Endothelial cell of umbilical vein (primary cell): ENCODE measurements at places on chromosomes 5 and 9. TPM values are rescaled to one million over a fixed set of nuclear protein-coding genes. Genes with fewer than 3 reads are reported as not detected.

DNA sequence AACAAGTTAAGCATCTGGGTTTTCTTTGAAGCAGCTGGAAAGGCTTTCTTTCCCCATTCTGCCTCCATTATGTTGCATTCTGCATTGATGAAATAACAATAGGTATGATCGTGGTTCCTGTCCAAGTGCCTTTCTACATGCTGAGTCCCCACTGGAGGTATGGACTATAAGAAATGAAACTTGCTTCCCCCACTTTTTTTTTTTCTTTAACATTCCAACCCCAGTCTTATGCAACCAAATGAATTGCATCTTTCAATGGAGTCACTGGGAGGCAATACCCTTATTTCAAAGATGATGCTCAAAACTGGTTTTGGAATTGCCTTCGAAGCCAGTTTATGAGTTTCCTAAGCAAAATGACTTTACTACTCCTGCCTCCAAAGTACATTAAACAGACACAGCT lies 58.9 kb downstream of the ARSB start:
- no peak for DNase-seq

Gene NTRK2
- 0.01 TPM in 1 of 2 replicates, not detected in the other for polyA plus RNA-seq

GRCh38 chr9:120985819-120986222 lies 59.2 kb upstream of the TRAF1 start:
- DNase-seq, result peak; percentile 84

- DNase-seq, result no peak
These were observed 363.9 kb downstream of the AGTPBP1 start for GRCh38 chr9:85377731-85378289.

GRCh38 chr9:134275375-134275774 lies 50.9 kb upstream of the RXRA start:
- no peak for DNase-seq

- no peak for DNase-seq
These were observed 18.7 kb upstream of the ZNF608 start for GRCh38 chr5:124764992-124765611.

DNA sequence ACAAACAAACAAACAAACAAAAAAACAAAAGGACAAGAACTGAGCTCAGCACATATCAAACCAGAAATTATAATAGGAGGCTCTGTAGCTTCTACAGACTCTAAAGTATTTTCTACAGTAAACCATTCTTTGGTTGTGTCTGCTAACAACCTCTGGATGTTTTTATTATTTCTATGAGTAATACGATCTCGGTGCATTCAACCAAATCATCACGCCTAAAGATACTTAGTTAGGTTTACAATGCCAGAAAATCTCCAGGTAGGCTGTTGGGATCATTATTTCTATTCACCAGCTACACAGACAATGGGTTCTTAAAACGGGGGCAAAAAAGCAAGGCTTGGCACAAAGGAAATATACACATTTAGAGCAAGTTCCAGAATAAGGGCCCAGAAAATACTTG lies 41.6 kb upstream of the ALDOB start:
- no peak for DNase-seq

Gene PCDHGA9
- polyA plus RNA-seq, result 1.1 and 1.2 TPM in 2 replicates

GRCh38 chr5:143890487-143890886 lies 78.5 kb downstream of the HMHB1 start:
- DNase-seq, result peak; percentile 24

- no peak for DNase-seq
These were observed 151.7 kb upstream of the MPDZ start for GRCh38 chr9:13431222-13431536.

GRCh38 chr5:34806532-34806931 lies 32.4 kb upstream of the TTC23L start:
- DNase-seq, result no peak

DNA sequence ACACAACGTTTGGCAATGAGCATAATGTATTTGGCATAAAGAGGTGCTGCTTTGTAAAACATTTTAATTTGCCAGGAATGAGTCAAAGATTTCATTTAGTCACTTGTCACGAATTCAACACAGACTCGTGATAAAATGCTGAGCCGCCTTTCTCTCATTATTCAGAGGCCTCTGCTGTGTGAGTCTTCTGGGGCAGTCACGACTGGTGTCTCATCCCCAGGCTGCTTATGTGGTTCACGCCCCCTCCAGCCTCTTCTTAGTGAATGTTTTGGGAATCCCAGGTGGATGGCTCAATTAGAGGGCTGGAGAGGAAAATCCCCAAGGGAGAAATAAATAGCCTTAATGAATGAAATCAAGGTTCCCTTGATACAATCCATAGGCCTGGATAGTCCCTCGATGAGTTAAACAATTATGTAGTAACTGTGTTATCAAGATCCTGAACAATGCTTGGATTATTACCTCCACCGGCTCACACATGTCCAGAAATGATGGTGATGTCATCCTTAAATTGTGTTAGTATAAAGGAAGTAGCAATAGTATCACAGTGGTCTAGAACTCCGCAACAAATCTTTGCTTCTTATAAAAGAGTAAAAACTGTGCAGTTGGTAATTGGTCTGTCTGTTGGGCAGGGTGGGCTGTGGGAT lies 192.1 kb upstream of the ADAMTS16 start:
- no peak for DNase-seq

GRCh38 chr5:107472620-107473064 lies 198.1 kb downstream of the EFNA5 start:
- DNase-seq, result no peak

Gene GLRA1
- not detected in 2 replicates for polyA plus RNA-seq

DNA sequence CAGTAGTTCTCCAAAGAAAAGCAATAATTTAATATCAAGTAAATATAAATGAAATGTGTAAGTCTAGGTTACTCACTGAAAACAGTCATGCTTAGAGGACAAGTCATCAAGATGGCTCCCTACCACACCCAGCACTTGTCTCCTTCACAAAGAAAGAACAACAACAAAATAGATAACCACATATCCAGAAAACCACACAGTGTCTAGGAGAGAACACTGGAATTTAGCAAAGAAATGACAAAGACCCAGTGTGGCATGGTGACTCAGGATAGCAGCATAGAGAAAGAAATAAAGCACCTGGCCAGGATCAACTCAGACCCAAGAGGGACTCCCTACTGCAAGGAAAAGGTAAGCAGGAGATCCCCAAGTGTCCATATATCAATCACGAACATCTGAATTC lies 356.2 kb downstream of the TMEM161B start:
- no peak for DNase-seq

Gene NTNG2
- polyA plus RNA-seq, result 0.08 and 0.11 TPM in 2 replicates

DNA sequence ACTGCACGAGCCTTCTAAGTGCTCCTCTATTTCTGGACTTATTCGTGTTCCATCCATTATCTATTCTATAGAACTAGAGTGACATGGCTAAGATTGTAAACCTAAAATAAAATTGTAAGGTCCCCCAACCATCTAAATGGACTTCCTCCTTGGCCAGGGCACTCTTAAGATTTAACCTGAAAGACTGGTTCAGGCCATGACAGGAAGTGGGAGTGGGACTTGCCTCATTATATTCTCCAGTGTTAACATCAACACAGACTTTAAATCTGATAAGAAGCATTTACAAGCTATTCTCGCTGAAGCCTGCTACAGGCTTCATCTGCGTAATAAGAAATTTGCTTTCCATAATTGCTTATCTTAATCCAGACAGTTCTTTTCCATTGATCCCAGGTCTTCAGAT lies 117.0 kb downstream of the SSBP2 start:
- no peak for DNase-seq

GRCh38 chr9:93501406-93501805 lies 48.0 kb upstream of the FAM120AOS start:
- peak; percentile 58 for DNase-seq

DNA sequence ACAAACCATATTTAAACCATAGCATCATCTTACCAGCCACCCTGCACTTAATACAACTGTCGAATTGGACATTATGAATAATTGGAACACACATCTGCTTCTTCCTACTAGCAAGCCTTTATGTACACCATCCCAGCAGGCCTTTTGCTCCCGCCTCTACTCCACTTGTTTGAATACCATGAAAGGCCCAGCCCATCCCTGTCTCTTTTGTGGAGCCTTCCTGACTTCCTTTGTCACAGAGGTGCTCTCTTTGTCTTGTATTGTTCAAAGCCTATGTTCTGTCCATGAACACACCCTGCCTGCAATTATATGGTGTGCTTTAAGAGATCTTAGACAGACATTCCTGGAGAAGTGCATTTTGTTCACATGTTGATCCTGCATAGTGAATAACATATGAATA lies 465.7 kb downstream of the DIRAS2 start:
- DNase-seq, result no peak

DNA sequence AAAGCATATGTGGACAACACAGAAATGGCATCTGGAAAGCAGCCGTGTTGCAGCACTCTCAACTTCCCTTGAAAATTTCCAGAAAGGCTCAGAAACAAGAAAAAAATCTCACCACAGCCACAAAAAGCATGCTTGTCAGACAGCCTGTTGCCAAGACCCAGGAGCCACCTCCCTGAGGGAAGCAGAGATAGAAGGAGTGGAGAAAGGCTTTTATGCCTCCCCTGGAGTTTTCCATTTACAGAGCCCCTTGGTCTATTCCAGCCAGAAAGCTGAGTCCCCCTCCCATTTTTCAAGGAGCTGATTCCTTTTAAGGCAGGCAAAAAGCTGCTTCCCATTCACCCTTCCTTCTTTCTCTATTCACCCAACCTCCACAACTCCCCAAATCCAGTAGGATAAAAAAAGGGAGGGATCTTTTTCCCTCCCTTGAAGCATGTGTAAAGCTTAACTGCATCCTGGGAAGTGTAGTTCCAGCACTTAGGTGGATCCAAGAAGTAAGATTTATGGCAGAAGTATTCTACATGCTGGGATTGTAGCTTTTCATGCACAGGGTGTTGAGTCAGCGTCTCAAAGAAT lies 37.1 kb upstream of the PALM2AKAP2 start:
- no peak for DNase-seq

DNA sequence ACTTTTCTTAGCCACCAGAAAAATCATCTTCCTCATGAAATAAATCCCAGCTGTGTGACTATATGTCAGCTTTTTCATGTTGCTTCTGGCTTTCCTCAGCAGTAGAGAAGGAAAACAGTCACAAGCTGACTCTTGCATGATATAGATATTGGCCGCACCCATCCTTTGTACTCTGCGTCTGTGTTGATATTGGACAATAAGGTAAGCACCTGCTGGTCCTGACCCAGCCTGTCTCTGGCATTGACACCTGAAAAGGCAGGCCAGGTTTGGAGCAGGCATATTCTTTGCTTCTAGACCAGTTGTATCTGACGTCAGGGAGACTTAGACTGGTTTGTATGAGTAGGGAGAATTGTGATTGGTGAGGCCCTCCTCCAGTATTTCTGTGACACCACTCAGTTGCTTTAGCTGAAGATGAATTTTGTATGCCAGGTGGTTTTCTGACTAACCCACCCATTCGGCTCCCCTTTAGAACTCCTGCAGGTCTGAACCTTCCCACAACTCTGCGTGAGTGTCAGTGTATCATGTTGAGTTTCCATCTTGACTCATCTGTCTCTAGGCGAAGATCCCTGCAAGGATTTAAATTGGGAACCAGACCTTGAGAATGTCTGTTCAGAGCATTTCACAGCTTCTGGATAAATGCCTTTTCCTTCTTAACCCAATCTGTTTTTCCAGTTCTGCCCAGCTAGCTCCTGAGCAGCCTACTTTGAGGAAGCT lies 151.2 kb upstream of the RUSC2 start:
- no peak for DNase-seq

Gene GABRA1
- polyA plus RNA-seq, result not detected in 2 replicates

DNA sequence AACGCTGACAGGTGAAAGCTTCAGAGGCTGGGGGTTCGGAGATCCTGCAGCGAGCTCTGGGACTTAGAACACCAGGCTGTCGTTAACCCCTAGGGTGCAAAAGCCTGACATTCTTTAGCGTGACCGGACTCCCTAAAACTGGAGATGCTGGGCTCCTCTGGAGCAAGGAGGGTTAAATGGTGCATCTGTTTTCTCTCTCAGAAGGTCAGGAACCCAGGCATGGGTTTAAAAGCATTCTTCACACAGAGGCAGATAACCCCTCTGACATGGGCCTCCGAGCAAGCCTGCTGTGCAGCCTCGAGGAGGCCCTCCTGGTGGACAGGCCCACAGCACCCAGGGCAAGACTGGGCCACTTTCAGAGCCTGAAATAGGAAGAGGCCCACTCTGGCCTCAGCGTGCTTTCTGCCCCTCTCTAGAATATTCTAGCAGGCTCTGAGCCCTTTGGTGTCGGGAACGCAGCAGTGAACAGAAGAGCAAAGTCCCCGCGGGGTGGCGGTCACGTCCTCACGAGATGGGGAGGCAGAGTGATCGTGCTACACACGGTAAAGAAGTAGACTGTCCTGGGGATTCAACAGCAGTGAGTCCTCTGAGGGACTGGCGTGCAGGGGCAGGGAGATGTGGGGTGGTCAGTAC lies 124.8 kb downstream of the COL23A1 start:
- no peak for DNase-seq

Gene TXNDC8
- polyA plus RNA-seq, result not detected in 2 replicates

Gene ZCCHC10
- polyA plus RNA-seq, result 32.1 and 35.3 TPM in 2 replicates

Gene CKS2
- 269 and 302 TPM in 2 replicates for polyA plus RNA-seq

- no peak for DNase-seq
These were observed 206.7 kb downstream of the ARRDC3 start for GRCh38 chr5:91176288-91177016.

- peak; percentile 64 for DNase-seq
These were observed 216.9 kb downstream of the ARRDC3 start for GRCh38 chr5:91166059-91166807.

DNA sequence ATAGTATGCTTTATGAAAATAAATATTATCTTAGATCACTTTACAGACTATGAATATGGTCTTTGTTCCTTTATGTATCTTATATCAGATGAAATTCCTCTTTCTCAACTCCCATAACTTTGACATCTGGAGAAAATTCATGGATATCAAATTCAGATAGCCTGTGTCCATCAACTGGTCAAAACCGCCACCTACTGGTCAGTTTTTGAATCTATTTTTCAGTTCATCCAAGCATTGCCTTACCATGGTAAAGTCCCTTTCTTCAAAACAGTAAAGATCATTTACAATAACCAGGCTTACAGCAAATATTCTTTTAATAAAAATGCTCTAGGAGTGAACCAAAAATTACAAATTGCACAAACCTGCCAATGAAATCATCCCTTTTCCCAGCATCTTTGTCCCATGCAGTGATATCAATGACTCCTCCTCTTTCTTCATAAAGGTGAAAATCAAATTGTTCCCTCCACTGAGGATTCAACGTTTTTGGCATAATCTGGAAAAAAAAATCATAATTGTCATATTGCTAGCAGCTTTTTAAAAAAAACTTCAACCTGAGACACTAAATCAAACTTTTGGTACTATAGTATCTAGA lies 290.5 kb downstream of the SLF1 start:
- peak; percentile 46 for DNase-seq

Gene BTNL3
- polyA plus RNA-seq, result not detected in 2 replicates

- DNase-seq, result no peak
These were observed 46.1 kb upstream of the CHSY3 start for GRCh38 chr5:129858131-129858675.

- DNase-seq, result peak; percentile 59
These were observed at the start of gene DAB2IP for GRCh38 chr9:121651295-121652020. Gene DAB2IP (plus strand): TSS chr9:121651634. CDS start chr9:121651776, 142 bp downstream.
